Caco-2 (cell line): ENCODE measurements at places on chromosomes 11 and 22. TPM values are rescaled to one million over a fixed set of nuclear protein-coding genes. Genes with fewer than 3 reads are reported as not detected.
A peak's percentile ranks its signal among the peaks of the same experiment; 100 is the strongest.

DNA sequence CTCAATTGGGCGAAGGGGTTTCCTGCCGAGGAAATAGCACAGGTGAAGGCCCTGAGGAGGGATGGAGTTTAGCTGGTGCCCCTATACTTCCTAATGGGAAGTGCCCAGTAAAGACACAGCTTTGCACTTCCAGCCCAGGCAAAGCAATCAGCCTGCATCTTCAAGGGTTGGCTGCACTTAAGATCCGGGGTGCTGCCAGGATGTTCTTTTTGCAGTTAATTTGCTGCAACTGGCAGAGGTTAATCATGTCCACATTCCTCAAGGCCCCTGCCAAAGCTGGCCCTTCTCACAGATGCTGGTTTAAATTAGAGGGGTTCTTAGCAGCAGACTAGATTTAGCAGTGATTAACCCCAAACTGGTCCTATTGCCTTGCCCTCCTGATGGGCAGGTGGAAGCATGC lies 137.7 kb upstream of the NAV2 start:
- no peak for DNase-seq

GRCh38 chr11:449889-450808 lies at the start of gene PTDSS2:
Gene PTDSS2, plus strand, starts transcription at chr11:450279. Its CDS starts 177 bp downstream, at chr11:450456.
- peak; percentile 96 for DNase-seq

DNA sequence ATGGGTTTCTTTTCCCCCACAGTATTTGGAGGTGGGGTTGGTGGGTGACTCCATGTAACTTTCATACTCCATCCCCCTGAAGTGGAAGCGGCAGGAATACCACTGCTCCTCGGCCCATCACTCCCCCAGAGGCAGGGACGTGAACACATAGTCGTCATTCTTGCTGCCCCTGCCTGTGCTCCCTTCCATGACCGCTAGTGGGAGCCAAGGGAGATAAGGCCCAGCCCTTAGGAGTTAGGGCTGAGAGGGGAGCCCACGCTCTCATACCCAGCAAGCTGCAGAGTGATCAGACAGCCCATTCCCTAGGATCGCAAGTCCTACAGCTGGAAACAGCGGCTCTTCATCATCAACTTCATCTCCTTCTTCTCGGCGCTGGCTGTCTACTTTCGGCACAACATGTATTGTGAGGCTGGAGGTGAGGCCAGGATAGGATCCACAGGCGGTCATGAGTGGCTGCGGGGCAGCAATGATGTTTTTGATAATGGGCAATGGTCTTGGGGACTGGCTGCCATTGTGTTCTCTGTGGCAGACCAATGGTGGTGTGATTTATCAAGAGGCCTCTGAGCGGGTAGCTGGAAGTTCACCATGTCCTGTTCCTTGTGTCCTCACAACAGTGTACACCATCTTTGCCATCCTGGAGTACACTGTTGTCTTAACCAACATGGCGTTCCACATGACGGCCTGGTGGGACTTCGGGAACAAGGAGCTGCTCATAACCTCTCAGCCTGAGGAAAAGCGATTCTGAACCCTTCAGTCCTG lies 15.9 kb downstream of the RHOG start:
- DNase-seq: peak; percentile 75

DNA sequence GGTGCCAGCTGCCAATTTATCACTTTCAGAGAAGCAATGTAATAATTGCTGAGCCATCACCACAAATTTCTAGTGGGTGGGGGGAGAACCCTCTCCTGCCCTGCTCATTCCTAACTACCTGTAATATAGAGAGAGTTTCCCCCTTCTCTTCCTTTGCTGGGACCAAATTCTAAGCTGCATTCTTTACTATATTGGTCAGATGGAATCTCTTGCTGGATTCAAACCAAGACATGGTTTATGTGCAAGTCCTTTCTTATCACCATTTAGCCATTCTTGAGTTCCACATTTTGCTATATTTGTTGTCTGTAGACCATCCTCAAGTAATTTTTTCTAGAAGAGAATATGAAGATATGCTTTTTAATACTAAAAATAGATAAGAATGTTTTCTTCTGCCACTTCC lies 452.1 kb downstream of the MN1 start:
- DNase-seq: no peak

GRCh38 chr22:44891293-44891747 lies 118.5 kb downstream of the PHF21B start:
- peak; percentile 25 for DNase-seq

DNA sequence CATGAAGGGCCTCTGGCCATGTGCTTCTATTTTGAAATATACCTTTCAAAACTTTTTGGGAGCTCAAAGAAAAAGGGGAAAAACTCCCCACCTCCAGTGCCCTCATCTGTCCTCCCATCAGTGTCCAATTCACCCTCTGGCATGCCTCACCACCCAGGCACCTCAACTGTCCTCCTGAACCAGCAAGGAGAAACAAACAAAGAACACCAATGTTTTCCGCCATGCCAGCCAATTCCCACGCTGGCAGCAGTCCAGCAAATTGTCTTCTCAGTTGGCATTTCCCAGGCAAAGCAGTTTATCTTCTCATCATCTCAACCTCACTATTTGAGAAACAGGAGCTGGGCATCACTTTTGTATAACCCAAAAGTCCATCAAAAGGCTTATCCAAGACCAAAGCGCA lies 496.9 kb downstream of the SOX6 start:
- no peak for DNase-seq

- DNase-seq: no peak
Measured at GRCh38 chr11:45853332-45854219, 6.3 kb downstream of the CRY2 start.

DNA sequence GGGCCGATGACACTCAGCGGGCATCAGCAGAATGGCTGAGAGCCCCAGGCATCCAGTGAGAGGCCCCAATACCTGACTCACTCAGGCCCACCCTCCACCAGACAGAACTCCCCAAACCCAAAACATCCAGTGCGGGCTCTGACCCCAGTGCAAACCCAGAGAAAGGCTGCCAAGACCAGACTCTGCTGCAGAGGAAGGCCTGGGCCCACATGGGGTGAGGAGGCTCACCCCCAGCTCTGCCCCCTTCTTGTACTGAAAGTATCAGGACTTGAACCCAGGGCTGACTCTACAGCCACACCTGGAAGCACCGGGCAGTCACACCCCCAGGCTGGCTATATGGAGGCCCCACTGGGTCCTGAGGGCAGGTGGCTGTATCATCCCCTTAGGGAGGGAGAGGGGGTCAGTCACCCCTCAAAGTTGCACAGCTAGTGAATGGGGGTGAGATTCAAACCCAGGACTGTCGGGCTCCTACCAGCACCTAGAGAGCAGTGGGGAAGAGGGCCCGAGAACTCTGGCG lies 49.3 kb downstream of the IGLL1 start:
- no peak for DNase-seq

Gene DDX25
- total RNA-seq: not detected in 2 replicates
